ENCODE measurements at places on chromosomes 5 and 9. TPM values are rescaled to one million over a fixed set of nuclear protein-coding genes. Genes with fewer than 3 reads are reported as not detected.

DNA sequence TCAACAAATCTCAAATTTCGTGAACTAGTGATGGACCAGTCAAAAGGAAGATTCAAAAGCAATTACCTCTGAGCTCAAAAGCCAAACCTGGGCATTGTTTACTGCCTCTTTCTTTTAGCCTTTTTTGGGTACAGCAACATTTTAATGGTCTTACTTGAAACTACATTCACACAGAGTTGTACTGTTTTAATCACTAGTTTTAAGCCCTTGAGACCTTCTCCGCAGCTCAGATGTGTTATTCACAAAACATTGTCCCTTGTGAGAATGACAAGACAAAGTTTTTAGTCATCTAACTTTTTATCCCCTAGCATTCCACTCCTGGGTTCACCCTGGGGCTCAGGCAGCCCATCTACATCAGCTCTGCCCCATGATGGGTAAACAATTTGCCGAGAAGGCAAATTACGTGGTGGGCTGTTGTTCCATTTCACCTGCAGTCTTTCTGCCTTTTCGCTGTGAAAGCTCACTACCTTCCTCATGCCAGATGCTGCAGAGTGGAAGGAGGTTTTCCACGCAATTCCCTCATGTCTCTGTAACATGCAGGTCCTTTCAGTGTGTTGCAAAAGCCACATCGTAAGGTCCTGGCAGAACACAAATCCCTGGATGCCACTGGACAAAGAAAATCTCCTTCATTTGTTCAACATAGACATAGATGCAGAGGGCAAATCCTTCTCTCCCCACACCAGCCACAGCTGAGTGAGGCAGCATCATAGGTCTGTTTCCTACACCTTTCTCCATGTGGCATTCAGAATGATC is 175.7 kb downstream of the EBF1 start:
- DNase-seq = no peak

- DNase-seq = no peak
Observed at GRCh38 chr9:84276741-84277140, 63.8 kb downstream of the SLC28A3 start.

GRCh38 chr9:23622396-23622795 is 203.6 kb downstream of the ELAVL2 start:
- DNase-seq = no peak

- no peak for DNase-seq
Observed at GRCh38 chr5:106827061-106827460, 843.7 kb downstream of the EFNA5 start.

DNA sequence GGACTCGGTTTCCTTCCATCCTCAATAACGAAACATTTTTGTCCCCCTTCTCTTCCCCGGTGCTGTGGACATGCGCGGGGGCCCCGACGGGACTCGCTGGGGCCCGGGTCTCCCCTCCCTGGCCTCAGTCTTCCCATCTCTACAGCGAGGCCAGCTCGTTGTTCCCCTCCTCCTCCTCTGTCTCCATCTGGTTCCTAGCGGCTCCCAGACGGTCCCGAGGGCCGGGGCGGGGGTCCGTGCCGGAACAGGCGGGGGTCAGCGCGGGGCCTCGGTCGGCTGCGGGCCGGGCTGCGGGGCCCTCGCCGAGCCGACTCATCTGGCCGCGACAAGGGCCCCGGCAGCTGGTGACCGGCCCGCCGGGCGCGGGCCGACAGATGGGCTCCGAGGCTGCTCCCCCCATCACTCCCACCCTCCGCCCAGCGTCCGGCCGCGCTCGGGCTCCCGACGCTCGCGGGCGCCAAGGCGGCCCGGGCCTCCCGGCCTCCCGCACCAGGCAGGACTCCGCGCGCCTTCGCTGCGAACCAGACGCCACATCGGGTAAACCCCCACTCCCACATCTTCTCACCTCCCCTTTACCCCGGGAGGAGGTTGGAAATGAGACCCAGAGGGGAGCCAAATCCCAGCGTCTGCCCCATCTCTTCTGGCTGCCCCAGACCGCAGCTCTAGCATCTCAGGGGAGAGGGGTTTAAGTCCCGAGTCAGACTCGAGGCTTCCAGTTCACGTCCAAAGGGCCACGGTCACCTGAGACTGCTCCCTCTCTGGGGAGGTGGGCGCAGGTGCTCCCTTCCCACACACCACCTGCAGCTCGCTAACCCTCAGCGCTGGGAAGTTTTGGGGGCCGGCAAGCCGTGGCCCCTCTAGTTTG is 8.1 kb downstream of the BARHL1 start:
- DNase-seq = no peak

- no peak for DNase-seq
Observed at GRCh38 chr9:14183001-14183400, 130.9 kb downstream of the NFIB start.

- DNase-seq = peak; percentile 10
Observed at GRCh38 chr9:94654165-94654894, 15.0 kb upstream of the FBP1 start.

DNA sequence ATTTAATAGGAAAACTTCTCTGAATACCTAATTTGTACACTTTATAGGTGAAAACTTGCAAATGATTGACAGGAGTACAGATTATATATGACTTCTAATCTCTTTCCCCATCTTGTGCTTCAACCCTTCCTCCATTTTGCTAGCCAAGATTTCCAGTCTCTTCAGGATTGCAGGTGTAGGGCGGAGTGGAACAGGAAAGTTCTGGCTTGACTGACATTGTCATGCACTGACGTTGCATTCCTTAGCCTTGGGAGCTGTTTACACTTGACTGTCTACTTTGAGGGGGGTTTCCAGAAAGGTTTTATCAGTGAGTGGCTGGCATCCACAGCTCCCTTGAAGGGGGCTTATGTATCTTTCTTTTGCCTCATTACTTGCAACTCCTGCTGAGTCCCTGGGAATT is 34.1 kb upstream of the GRIA1 start:
- DNase-seq = no peak

GRCh38 chr5:76548525-76549229 is 74.5 kb downstream of the F2RL2 start:
- no peak for DNase-seq

DNA sequence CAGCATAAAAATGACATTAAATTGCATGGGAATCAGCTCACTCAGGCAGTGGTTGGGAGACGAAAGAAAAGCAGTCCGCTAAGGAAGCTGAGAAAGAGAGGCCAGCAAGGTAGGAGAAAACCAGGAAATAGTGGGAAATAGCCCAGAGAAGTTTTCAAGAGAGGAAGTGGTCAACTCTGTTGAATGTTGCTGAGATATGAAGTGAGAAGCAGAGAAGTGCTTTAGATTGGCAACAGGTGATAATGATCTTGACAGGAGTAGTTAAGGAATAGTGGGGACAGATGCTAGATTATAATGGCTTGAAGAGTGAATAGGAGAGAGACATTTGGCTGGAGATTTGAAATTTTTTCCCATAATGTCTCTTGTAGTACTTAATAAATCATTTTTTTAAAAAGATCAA is 30.8 kb downstream of the CNTRL start:
- DNase-seq = no peak

- no peak for DNase-seq
Observed at GRCh38 chr9:100317706-100318105, 35.0 kb downstream of the TEX10 start.

- DNase-seq = no peak
Observed at GRCh38 chr9:124663046-124663961, 107.8 kb downstream of the NR6A1 start.

- DNase-seq = no peak
Observed at GRCh38 chr5:2204366-2205184, 321.9 kb upstream of the IRX4 start.

GRCh38 chr5:138980441-138980840 is 105.3 kb upstream of the LRRTM2 start:
- DNase-seq = no peak

DNA sequence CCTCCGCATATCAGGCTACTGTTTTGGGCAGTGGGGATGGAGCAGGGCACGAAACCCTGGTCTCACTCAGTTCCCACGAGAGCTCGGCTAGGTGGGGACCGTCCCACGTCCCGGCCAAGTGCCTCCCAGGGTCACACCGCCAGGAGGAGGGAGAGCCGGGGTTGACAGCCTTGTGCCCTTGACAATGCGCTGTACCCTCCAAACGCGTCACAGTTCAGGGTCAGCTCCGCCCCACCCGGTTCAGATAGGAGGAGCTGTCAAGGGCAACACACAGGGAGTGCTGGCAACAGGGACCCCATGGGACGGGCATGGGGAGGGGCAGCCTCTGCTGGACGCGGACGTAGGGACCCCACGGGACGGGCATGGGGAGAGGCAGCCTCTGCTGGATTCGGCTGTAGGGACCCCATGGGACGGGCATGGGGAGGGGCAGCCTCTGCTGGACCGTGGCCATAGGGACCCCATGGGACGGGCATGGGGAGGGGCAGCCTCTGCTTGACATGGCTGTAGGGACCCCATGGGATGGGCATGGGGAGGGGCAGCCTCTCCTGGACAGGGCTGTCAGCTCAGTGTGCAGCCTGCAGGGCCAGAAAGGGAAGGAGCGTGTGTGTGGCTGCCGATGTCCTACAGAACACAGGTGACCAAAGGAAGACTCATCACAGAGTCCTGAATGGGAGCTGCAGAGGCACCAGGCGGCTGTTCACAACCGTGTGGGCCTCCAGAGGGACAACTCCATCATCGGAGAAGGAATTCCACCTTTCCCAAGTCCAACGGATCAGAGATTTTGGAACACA is 29.4 kb downstream of the PNPLA7 start:
- no peak for DNase-seq

GRCh38 chr9:15944341-15944740 is 391.5 kb downstream of the CCDC171 start:
- DNase-seq = no peak

- no peak for DNase-seq
Observed at GRCh38 chr5:76425928-76426804, 23.1 kb downstream of the IQGAP2 start.

GRCh38 chr9:113738893-113739604 is 137.1 kb upstream of the ZNF618 start:
- DNase-seq = no peak

GRCh38 chr5:56676091-56676768 is 139.1 kb upstream of the MAP3K1 start:
- no peak for DNase-seq

DNA sequence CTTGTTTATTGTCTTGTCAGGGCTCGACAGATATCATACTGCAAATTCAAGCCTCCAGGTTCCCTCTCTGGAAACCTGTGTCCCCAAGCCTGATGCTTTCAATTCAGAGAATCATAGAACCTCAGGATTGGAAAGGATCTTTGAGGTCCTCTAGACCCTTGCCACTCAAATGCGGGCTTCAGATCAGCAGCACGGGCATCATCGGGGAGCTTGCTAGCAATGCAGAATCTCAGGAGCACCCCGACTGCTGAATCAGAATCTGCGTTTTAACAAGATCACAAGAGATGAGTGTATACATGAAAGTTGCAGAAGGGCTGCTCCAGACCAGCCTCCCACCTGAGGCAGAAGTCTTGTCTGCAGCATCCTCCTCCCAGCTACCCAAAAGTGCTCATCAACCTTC is 13.1 kb upstream of the EGFLAM start:
- no peak for DNase-seq

DNA sequence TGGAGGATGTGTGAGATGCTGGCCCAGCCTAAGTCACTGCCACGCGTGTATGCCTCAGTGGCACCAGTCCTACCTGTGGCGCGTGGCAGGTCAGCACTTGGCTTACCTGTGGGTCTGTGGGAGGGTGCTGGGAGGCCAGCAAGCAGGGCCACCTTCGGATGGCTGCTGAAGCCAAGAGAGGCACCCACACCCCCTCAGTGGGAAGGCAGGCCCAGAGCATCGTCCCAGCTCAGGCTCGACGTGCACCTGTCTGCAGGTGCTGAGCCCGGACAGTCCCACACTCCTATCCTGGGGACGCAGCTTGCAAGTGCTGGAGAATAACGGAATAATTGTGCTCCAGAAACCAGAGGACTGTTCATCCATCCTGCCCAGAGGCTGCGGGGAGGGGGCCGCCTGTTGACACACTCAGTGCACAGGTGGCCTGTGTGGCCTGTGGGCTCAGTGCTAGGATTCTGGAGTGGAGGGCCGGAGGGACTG is 24.0 kb downstream of the NKD2 start:
- no peak for DNase-seq

- no peak for DNase-seq
Observed at GRCh38 chr9:1882711-1883403, 132.3 kb upstream of the SMARCA2 start.

GRCh38 chr5:149540089-149540488 is 11.2 kb downstream of the CSNK1A1 start:
- DNase-seq = no peak

DNA sequence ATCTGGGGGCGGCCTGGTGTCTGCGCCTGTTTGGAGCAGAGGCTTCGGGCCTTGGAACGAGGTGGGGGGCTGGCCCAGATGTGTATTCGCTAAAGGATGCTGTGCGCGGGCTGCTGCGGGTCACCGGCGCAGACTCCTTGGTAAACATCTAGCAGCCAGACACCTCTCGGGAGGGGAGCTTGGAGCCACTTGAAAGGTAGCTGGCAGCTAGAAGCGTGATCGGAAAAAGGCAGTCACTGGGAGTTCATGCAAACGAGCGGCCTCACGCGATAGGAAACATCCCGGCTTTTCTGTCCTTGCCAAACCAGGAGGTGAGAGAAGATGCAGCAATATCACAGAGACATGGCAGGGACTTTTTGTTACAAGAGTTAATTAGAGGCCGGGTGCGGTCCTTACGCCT is 8.1 kb downstream of the LAMC3 start:
- DNase-seq = no peak

MLLT3 gene
- 34.0 TPM for total RNA-seq

C5orf58 gene
- total RNA-seq = not detected

HMCN2 gene
- total RNA-seq = not detected

CYSRT1 gene
- total RNA-seq = 0.70 TPM

SLC34A1 gene
- 0.15 TPM for total RNA-seq

ABITRAM gene
- 9.4 TPM for total RNA-seq

CAMK2A gene
- not detected for total RNA-seq

SPATA31A3 gene
- not detected for total RNA-seq

SOHLH1 gene
- not detected for total RNA-seq

GARIN3 gene
- total RNA-seq = 1.4 TPM

EQTN gene
- not detected for total RNA-seq

FOXD4L3 gene
- total RNA-seq = not detected

Data from activated CD4-positive, alpha-beta memory T cell treated with anti-CD3 and anti-CD28 coated beads for 36 hours (primary cell).